Activated CD4-positive, alpha-beta memory T cell treated with anti-CD3 and anti-CD28 coated beads, Interleukin-2, amount 10 ng/mL, durations not matched to agents 7 days and 5 days (primary cell): ENCODE measurements at places on chromosomes 4 and X. TPM values are rescaled to one million over a fixed set of nuclear protein-coding genes. Genes with fewer than 3 reads are reported as not detected.

PPBP gene
- total RNA-seq: not detected

DNA sequence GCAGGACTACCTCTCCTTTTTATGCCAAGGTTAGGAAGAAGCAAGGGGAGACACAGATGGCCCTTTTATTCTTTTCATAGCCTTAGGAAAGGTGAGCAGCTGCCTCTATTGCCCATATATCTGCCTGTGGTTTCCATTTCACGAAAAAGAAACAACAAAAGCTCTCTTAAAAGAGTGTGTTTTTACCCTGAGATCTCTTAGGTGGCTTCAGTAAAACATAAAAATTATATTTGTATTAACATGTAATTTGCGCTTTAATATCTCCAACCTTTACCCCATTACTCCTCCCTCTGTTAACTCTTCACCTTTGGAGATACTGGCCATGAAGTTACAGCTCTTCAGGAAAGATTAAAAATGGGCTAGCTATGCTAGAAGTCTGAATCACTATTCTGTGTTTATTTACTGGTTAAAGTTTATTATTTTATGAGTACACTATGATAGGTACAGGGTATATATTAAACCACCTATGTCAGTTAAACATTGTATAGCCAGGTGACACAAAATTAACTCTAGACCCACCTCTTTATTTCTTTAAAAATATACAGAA lies 15.0 kb upstream of the SULT1B1 start:
- H3K27ac ChIP-seq: no peak overlapping the region
- no peaks in the 10 kb centered on the region for H3K36me3 ChIP-seq
- DNase-seq: no peak
- no peak overlapping the region for H3K4me3 ChIP-seq
- H3K4me1 ChIP-seq: no peaks in the 10 kb centered on the region
- H3K27me3 ChIP-seq: no peaks in the 10 kb centered on the region

- no peak overlapping the region for H3K27ac ChIP-seq
- no peaks in the 10 kb centered on the region for H3K27me3 ChIP-seq
- DNase-seq: no peak
Measured at GRCh38 chr4:1327526-1328266, 19.3 kb upstream of the UVSSA start.

GRCh38 chrX:9897761-9898161 lies 69.4 kb upstream of the CLDN34 start:
- H3K27ac ChIP-seq: no peak overlapping the region
- no peak overlapping the region for H3K4me3 ChIP-seq
- no peaks in the 10 kb centered on the region for H3K4me1 ChIP-seq
- H3K36me3 ChIP-seq: no peaks in the 10 kb centered on the region
- H3K27me3 ChIP-seq: peaks cover 10% of the 10 kb centered on the region

DNA sequence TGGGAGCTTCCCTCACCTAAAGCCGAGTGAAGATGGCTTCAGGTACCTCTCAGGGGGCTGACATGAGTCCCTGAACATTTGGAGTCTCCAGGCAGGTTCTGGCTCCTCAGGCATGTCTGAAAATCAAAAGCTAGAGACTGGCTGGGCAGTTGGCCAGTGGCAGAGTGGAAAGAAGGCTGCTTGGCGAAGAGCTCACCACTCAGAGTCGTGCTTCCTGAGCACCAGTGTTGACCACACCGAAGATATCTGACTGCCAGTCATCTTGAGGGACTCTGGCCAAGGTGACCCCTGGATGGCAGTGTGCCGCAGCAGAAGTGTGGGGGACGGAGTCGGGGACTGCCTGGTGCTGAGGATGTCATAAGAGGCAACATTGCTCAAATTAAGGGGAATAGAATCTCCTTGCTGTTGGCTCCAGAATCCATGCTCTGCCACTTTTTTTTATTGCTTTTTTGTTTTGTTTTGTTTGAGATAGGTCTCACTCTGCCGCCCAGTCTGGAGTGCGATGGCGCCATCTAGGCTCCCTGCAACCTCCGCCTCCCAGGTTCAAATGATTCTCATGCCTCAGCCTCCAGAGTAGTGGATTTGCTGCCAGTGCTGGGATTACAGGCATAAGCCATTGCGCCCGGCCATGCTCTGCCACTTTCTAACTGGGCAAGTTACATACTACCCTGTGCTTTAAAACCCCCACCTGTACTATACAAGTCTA lies 172.5 kb upstream of the GATB start:
- H3K36me3 ChIP-seq: no peaks in the 10 kb centered on the region
- no peaks in the 10 kb centered on the region for H3K27me3 ChIP-seq
- H3K4me1 ChIP-seq: no peaks in the 10 kb centered on the region
- no peak overlapping the region for H3K27ac ChIP-seq

DNA sequence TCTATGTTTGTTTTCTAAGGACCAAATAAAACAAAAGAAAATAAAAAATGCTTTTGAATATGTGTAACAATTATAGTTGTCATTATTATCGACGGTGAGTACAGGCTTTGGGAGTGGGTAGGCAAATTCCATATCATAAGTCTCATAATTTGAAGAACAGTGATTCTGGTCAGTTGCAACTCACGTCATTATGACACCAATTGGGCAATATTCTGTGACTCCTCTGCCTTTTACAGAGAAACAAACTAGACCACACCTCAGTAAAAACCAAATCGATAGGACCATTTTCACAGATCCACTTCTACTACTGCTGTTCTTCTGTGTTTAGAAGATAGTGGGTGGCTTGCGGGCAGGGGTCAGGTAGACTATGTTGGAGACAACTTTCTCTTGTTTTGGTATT lies 250.1 kb downstream of the C4orf33 start:
- H3K36me3 ChIP-seq: no peaks in the 10 kb centered on the region
- H3K27me3 ChIP-seq: peaks cover 4% of the 10 kb centered on the region
- DNase-seq: no peak
- no peaks in the 10 kb centered on the region for H3K4me1 ChIP-seq
- H3K4me3 ChIP-seq: no peak overlapping the region
- H3K27ac ChIP-seq: no peak overlapping the region

DNA sequence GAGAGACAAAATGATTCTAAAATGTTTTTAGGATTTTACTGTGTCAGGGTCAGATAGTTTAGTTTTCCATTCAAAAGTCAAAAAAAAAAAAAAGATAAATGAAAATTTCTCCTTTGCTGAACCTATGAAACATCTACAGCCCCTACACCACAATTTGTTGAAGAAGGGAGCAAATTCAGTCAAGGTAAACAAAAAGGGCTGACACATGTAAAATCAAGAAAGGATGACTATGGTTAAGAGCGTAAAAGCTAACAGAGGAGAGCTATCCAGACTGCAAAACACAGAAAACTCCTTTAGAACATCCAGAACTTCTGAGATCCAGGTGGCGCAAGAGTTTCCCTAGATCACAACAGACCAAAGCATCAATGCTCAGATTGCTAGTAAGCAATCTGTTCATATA lies 72.2 kb downstream of the RAB28 start:
- DNase-seq: no peak
- H3K4me1 ChIP-seq: peaks cover 2% of the 10 kb centered on the region
- H3K4me3 ChIP-seq: no peak overlapping the region
- H3K27me3 ChIP-seq: no peaks in the 10 kb centered on the region
